ENCODE measurements at places on chromosomes 7 and 10.

DNA sequence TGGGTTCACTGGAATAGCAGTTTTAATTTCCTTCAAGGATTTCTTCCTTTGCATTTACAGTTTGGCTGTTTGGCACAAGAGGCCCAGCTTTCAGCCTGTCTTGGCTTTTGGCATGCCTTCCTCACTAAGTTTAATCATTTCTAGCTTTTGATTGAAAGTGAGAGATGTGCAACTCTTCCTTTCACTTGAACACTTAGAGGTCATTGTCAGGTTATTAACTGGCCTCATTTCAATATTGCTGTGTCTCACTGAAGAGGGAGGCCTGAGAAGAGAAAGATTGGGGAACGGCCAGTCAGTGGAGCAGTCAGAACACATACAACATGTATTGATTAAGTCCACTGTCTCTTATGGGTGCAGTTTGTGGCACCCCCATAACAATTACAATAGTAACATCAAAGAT, 33.9 kb downstream of the PTTG1IP2 start:
- DNase-seq = no peak

DNA sequence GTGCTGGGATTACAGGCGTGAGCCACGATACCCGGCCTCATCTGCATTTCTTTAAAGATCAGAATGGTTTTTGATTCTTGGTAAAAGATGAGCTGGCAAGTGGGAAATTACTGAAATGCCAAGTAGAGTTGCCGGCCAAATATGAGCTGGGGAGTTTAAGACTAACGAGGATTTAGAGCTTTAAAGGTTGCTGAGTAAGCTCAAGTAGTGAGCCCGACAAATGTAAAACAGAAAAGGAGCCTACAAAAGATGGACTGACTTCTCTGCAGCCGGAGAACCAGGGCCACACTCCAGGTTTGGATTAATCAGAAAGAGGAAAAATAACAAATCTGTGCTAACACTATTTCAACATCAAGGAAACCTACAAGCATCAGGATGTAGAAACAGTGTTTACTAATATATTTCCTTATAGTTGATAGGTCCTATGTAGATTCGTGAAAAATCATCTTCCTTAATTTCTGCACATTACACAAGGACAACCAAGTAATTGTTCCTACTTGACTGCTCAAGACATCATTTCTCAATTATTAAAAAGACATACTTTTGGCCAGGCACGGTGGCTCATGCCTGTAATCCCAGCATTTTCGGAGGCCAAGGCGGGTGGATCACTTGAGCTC, 49.6 kb downstream of the MPP7 start:
- no peak for DNase-seq

DNA sequence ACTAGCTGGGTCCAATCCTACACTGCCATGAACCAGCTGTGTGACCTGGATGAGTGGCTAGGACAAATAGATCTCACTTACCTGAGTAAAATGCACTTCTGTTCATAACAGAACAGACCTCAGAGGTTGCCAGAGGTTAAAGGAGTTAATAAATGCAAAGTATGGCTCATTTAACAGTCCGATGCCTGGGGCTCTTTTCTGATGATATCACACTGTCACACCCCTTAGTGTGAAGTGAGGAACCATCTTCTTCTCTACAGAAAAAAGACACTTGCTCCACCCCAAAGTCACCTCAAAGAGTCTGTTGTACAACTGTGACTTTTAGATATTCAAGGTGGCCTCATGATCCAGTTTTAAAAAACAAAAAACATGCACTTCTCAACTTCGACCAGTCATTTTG, 21.5 kb upstream of the TARP start:
- no peak for DNase-seq

DNA sequence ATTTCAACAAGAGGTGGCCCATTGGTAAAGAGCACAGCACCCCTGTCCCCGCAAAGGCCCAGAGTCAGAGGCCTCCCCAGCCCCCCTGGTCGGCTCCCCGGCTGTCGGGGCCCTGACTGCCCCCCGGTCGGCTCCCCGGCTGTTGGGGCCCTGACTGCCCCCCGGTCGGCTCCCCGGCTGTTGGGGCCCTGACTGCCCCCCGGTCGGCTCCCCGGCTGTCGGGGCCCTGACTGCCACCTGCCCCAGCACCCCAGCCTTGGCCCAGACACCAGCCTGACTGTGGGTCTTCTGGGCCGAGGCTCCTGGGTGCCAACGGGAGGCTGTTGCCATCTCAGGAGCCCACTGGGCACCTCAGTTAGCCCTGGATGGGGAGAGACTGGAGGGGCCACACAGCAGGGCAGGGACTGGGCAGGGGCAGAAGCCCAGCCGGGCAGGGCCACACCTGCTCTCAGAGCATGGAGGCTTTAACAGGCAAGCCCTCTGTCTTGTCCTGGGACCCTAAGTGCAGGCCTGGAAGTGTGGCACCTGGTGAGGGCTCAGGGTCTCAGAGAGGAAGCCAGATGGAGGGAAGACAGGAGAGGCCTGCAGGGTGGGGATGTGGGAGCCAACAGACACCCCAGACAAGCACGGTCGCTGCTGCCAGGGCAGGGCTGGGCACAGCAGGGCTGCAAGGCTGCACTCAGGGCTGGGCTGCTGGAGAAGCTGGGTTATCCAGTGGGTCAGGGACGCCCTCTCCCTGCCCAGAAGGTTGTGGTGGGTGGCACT, 56.5 kb downstream of the JAKMIP3 start:
- no peak for DNase-seq
